ENCODE measurements at places on chromosomes 5 and 9. TPM values are rescaled to one million over a fixed set of nuclear protein-coding genes. Genes with fewer than 3 reads are reported as not detected.

SHOC1 gene
- total RNA-seq = not detected

TXNDC8 gene
- total RNA-seq = not detected

IFNA21 gene
- total RNA-seq = not detected

DMGDH gene
- total RNA-seq = not detected

TMEM171 gene
- 0.36 TPM for total RNA-seq

PLK2 gene
- total RNA-seq = 6.3 TPM

NPR2 gene
- 15.8 TPM for total RNA-seq

GRCh38 chr9:35646153-35646532 is 4.6 kb downstream of the SIT1 start:
- no peaks in the 10 kb centered on the region for H3K36me3 ChIP-seq
- peak overlapping the region; percentile 88 for H3K27ac ChIP-seq
- no peaks in the 10 kb centered on the region for H3K27me3 ChIP-seq
- H3K4me1 ChIP-seq = peaks cover 50% of the 10 kb centered on the region

GRCh38 chr9:91382298-91382697 is 20.6 kb upstream of the AUH start:
- no peak overlapping the region for H3K27ac ChIP-seq
- H3K36me3 ChIP-seq = no peaks in the 10 kb centered on the region
- no peak overlapping the region for H3K4me3 ChIP-seq
- no peaks in the 10 kb centered on the region for H3K4me1 ChIP-seq

- DNase-seq = no peak
- H3K4me3 ChIP-seq = no peak overlapping the region
- no peak overlapping the region for H3K27ac ChIP-seq
- no peaks in the 10 kb centered on the region for H3K4me1 ChIP-seq
- H3K27me3 ChIP-seq = no peaks in the 10 kb centered on the region
Measured at GRCh38 chr9:34547960-34548611, 25.3 kb upstream of the ENHO start.

- no peak overlapping the region for H3K4me3 ChIP-seq
- no peaks in the 10 kb centered on the region for H3K36me3 ChIP-seq
- H3K4me1 ChIP-seq = no peaks in the 10 kb centered on the region
- H3K27me3 ChIP-seq = no peaks in the 10 kb centered on the region
- DNase-seq = no peak
Measured at GRCh38 chr9:116234081-116234480, 80.5 kb downstream of the PAPPA start.

DNA sequence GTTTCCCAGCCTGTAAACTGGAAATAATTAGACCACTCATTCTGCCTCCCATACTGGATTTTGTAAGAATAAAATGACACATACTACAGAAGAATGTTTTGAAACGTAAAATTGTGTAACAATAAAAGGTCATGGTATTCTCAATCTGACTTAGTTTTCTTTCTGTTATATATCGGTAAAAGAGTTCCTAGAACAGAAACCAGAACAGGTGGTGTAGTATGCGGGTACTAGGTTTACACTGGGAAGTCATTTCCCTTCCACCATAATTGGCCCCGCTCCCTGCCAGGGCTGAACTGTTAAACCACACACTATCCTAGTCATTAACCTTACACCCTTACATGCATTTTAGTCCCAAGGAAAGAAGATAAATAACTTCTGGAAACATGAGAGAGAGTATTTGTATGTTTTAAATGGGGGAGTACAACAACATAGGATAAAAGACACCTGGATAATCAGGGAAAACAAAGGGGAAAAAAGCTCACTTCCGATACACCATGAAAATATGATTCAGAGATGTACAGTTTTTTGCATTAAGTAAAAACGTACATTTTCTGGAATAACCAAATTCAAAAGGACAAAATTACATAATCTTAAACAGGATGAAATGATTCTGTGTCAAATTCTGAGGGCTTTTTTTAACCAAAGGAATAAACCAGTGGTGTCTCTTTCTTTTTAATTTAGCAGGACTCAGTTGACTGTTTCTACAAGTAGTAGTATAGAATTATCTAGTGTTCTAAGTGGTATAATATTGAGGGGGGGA is 199.7 kb downstream of the GLIS3 start:
- H3K27ac ChIP-seq = no peak overlapping the region
- DNase-seq = no peak
- H3K4me3 ChIP-seq = no peak overlapping the region
- H3K4me1 ChIP-seq = no peaks in the 10 kb centered on the region
- no peaks in the 10 kb centered on the region for H3K27me3 ChIP-seq
- H3K36me3 ChIP-seq = no peaks in the 10 kb centered on the region

DNA sequence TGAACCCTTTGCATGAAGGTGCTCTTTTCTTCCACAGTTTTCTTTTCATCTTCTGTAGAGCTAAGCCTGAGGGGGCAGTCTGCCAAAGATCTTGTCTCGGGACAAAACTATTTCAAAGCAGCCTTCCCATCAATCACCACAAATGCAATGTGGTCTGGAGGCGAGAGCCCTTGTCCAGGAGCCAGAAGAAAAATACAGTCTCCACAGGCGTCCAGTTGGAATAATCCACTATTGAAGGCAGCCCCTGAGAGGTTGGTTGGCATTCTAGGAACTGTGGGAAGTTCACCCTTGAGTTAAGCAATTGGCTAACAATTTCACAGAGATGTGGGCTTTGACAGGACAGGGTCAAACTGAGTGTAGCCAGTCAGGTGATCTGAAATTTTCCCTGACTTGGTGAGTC is 72.0 kb downstream of the SEMA6A start:
- no peak overlapping the region for H3K4me3 ChIP-seq
- no peaks in the 10 kb centered on the region for H3K36me3 ChIP-seq
- DNase-seq = no peak

DNA sequence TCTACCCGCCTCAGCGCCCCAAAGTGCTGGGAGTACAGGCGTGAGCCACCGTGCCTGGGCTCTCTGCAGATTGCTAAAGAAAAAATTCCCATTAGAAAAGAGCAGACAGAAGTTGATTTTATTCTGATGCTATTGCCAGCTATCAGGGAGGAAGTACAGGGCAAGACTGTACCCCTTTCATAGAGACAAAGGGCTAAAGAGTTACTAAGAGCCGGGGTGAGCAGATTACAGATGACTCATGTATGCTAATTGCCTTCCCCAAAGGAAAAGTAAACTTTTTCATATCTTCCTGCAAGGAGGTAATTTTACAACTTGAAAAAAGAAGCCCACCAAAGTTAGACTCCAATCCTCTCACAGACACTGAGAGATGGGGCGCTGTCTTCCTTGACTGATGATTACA is 42.3 kb upstream of the MCTP1 start:
- DNase-seq = no peak
- H3K36me3 ChIP-seq = no peaks in the 10 kb centered on the region
- H3K4me3 ChIP-seq = no peak overlapping the region
- no peak overlapping the region for H3K27ac ChIP-seq
- H3K4me1 ChIP-seq = no peaks in the 10 kb centered on the region

DNA sequence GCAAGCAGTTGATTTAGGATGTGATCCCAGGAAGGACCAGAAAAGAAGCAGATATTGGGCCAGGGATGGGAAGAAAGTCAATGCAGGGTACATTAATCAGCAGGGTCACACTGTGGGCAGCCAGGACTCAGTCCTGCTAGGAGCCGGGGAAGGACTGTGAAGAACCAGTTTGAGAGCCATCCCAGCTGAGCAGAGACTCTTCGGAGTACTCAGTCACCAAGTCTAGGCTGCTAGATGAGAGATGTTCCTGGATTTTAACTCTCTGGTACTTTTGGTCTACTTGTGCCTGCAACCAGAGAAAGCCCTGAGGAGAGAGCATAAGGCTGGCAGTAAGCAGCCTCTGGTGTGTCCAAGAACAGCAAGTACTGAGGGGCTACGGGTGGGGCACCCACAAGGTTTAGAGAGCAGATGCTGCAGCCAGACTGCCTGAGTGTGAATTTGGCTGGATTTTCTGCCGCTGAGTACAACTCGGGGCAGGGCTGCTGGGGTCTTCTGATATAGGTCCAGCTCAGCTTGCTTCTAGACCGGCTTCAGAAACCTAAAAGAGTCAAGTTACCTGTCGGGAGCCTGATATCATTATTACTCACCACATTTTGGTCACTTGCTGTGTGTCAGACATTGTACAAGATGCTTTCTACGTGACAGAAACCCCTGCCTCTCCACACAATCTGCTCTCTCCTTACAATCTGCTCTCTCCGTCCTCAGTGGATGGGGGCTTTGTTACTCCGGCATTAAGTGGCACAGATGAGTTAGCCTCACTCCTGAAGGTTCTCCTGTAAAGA is 250.2 kb upstream of the GAS1 start:
- no peaks in the 10 kb centered on the region for H3K4me1 ChIP-seq
- H3K4me3 ChIP-seq = no peak overlapping the region
- no peak overlapping the region for H3K27ac ChIP-seq

Data from CD4-positive, alpha-beta memory T cell (primary cell).